ENCODE measurements at places on chromosomes 3 and 15.

- DNase-seq = no peak
Observed at GRCh38 chr3:121649645-121650044, 11.1 kb downstream of the HCLS1 start.

DNA sequence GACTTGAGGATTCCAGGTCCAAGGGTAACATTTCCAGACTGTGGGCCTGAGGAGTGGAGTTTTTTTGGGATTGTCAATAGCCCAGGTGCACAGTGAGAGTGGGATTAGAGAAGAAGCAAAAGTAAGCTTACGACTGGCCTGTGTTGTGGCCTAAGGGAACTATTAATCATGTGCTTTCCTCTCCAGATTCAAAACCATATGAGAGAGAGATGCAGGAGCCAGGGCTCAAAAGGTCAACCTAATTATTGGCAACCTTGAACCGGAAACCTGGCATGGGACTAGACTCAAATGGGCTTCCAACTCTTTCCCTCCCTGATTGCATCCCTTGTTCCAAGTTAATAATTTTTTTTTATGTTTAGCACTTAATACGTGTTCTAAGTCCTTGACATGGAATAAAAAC is 242.1 kb upstream of the THRB start:
- DNase-seq = no peak

DNA sequence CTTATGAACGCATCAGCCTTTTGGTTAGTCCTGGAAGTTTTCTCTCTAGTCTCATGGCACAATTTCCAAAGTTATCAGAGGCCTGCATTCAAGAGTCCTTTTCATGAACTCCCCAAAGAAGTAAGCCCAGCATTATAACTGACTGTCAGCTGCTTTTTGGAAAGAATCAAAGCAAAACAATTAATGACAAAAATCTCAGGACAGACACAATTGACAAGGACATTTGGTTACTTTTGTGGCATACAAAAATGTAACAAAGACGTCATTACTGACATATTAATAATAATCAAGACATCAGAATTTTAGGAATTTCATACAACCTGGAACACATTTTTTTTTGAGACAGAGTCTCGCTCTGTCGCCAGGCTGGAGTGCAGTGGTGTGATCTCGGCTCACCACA is 21.2 kb downstream of the KATNBL1 start:
- DNase-seq = no peak

GRCh38 chr3:183131186-183131725 is 31.3 kb downstream of the LAMP3 start:
- no peak for DNase-seq

GRCh38 chr3:61864886-61865285 is 303.5 kb downstream of the PTPRG start:
- no peak for DNase-seq
